Fibroblast of skin of scalp (primary cell): ENCODE measurements at places on chromosomes 11 and 22.

- no peak for DNase-seq
Observed at GRCh38 chr11:32606220-32606619, 22.6 kb downstream of the EIF3M start.

GRCh38 chr11:9765320-9766101 is 101.6 kb downstream of the SWAP70 start:
- peak; percentile 99 for DNase-seq

GRCh38 chr11:8689726-8690255 is 7.2 kb downstream of the RPL27A start:
- DNase-seq: peak; percentile 24

DNA sequence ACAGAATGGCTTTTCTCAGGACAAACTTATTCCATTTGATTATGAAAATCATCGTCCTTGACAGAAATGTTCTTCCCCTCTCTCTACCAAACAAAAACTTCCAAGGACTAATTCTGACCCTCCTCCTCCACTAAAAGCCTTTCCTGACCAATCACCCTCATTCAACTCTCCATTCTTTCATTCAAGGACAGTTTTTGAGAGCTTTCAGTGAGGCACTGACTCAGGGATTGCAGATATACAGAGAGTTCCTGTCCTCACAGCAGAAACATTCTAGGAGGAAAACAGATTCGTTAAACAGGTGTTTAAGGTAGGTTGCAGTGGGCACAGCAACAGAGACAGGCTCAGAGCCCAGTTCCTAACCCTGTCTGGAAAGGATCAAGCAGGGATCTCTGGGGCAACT is 41.5 kb downstream of the OR4D9 start:
- no peak for DNase-seq

DNA sequence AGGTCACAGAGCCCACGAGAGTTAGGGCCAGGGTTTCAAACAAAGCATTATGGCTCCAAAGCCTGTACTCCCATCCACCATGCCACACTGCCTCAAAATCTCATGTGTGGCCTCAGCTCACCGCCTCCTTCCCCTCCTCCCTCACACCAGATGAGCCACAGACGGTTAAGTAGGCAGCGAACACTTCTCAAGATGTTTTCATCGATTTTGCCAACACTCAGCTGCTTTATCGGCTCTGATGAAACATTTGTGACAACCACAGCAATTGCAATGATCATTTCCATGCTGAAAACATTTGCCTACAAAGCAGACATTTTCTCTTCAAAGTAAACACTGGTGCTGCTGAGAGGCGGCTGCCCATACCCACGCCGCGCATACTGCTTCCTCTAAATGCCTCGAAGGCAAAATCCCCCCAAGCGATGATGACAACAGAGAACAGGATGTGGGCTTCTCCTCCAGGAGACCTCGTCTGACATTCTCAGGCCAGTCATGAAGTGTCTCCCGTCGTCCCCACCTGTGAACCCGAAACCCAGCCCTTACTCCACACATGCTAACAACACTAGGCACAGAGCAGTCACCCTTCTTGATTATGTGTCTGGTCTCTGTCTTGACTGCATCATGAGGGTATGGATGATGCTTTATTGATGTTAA is 599.2 kb downstream of the SOX6 start:
- DNase-seq: no peak

- DNase-seq: no peak
Observed at GRCh38 chr22:28813772-28814518, 13.6 kb upstream of the XBP1 start.

- no peak for DNase-seq
Observed at GRCh38 chr11:83693306-83693992, 407.3 kb upstream of the CCDC90B start.

DNA sequence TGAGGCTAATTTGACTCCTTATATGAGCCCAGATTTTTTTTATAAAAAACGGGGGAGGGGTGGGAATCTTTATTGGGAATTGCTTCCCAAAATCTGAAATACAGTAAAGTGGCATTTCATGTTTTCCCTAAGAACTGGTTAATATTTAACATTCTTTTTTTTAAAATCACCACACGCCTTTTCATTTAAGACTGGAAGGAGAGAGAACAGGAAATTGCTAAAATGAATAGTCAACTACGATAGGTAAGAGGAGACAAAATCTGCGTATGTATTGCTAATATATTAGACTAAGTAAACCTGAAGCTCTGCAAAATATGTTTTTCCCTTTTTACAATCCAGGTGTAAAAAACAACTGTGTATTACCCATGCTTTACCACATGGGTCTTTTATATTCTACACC is 57.0 kb downstream of the SOX6 start:
- no peak for DNase-seq

DNA sequence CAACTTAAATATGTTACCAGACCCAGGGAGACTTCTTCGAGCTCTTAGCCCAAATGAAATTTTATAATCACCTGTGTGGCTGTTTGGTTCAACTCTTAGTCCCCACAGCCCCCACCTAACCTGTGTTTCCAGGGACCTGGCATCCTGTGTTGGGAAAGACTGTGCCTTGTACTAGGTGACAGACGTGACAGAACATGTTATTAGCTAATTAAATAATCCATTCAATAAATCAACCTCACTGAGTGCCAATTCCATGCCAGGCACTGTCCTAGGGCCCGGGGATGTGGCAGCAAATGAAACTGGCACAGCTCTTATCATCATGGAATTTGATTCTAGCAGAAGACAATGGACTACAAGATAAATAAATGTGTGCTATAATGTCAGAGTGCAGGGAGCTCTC is 431.9 kb downstream of the MIAT start:
- no peak for DNase-seq

DNA sequence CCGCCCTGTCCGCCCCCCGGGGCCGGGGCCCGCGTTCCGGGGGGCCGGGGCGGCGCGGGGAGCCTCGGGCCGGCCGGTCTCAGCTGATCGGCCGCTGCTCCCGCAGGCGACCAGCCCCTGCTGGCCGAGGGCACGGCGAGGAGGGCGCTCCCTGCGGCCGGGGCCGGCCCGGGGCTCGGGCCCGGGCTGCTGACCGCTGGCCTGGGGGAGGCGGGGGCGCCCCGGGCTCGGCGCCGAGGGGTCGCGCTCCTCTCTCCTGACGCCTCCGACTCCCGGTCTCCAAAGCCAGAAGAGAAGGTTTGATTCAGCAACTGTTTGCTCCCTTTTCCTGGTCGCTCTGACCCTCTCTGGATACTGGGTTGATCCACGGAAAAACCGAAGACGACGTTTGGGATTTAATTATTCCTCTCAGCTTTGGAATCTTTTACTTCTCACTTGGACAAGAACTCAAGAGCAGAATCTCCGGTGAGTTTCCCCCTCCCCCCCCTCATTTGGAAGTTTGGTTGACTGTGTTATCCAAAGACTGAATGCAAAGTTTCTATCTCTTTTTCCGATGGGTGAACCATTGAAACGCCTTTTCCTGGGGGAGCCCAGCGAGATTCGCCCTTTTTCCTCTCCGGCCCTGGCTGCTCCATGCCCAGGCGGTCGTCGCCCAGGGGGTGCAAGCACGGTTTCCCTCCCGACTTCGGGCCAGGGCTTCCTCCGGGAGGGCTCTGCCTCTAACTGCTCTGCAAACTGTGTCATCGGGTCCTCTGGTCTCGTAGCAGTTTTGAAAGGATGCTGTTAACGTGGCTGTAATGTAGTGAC is 725 bp downstream of the KDM2A start:
- DNase-seq: peak; percentile 17

- no peak for DNase-seq
Observed at GRCh38 chr22:41327124-41327523, 25.8 kb downstream of the ZC3H7B start.

DNA sequence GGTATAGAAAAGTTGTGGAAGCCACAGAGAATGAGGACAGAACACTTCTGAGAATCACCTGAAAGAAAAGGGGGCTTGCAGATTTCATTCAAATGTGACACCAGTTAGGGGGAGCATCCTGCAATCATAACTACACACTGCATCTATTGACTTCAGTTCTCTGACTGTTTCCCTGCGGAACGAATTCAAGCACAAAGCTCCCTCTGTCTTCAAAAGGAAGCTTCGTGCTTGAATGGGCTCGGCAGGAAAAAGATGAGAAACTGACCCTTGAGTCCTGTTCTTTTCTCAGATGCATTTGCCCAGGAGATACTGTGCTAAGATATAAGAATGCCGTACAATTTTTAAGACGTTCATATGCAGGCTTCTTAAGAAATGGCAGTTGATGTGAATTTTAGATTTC is 2000.4 kb upstream of the RAG2 start:
- no peak for DNase-seq

DNA sequence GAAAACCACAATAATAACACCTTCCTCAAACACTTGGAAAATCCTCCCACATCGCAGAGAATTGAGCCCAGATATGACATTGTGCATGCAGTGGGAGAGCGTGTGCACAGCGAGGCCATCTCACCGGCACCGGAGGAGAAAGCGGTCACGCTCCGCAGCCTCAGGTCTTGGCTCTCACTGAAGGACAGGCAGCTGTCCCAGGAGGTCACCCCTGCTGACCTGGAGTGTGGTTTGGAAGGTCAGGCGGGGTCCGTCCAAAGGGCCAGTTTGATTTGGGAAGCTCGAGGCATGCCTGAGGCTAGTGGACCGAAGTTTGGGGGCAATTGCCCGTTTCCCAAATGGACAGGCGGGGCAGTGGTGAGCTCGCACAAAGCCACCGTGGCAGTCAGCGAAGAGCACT is 86.7 kb downstream of the KIAA1671 start:
- DNase-seq: no peak

DNA sequence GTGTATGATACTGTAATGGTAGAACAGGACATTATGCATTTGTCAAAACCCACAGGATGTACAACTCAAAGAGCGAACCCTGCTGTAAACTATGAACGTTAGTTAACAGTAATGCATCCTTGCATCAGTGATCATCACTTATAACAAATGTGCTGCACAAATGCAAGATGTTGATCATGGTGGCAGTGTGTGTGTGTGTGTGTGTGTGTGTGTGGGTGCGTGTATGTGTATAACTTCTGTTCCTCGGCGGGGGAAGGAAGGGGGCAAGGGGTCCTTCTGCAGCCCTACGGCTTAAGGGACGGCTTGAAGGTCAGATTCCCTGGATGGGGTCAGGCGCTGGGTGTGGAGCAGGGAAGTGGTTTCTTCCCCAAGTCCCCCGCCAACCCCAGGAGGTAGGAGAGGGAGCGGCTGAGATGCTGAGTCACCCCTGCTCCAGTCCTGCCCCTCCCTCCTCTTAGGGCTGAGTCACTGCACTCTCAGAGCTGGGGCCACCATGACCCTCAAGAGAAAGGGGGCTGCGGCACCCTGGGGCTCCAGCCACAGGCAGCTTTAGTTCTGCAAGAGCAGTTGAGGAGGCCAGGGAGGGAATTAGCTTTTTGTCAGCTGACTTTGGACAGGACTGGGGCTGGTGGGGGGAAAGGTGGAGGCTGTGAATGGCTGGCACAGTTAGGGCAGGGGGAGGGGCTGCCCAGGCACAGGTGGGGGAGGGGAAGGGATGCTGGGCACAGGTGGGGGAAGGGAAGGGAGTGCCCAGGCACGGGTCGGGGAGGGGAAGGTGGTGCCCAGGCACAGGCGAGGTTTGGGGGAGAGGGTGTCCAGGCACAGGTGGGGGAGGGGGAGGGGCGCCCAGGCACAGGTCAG is 8.8 kb upstream of the CTSD start:
- peak; percentile 96 for DNase-seq

- peak; percentile 46 for DNase-seq
Observed at GRCh38 chr22:24156141-24156912, 25.0 kb upstream of the SUSD2 start.
